ENCODE measurements at places on chromosomes 7 and 10.

DNA sequence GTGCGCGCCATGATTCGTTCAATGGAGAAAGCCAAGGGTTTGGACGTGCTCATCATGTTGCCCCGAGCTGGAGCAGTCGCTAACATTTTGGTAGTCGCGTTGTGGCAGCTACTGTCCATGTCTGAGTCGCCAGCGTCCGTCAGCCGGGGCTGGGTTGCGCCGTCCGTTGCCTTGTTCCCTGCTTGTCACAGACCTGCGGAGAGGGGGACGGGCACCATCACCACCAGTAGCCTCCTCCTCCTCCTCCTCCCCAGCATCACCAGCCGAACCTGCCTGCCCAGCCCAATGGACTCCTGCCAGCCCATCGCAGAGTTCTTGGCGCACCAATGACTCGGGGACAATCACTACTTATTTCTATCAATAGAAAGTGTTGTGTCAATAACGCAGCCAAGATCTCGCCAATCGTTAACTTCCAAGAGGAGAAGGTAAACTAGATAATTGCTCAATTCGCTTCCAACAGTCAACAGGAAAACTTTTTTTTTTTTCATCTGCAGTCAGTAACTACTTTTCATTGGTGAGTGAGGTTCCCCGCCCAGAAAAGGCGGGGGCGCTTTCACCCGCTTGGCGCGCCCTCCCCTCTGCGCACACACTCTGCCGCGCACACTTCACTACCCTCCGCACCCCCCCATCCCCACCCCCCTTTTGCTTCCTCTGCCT is at the start of gene FEZF1:
Gene FEZF1 (minus strand): TSS at position 432 of the 657 bp plus-strand sequence. CDS start 313 bp downstream, at position 119.
- DNase-seq: no peak

- DNase-seq: no peak
These were observed 10.1 kb downstream of the NFKB2 start for GRCh38 chr10:102405632-102406031.

- peak; percentile 20 for DNase-seq
These were observed 103.4 kb downstream of the ABCA13 start for GRCh38 chr7:48274662-48275061.

DNA sequence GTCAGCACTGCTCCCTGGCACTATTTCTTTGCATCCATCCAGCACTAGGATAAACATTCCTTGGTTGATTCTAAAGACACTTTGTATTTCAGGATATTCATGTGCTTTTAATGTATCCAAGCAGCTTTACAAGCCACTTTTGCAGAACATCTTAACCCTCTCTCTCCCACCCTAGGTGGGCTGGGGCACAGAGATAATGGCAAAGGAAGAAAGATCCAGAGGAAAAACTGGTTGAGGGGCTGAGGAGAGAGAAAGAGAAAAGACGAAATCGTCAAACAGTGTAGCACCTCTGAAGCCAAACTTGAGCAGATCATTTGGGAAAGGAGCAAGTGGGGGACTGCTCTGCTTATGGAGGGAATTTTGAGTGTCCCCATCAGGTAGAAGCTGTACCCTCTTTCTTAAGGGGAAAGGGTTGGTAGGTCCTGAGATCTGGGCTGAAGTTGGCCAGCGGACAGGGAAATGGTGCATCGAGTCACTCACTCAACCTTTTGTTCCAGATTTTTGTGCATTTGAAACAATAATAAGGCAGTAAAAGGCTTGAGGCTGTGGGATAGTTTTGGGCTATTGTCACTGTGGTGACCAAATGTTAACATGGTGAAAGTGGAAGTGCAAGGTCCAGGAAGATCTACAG is 4.2 kb upstream of the HOXA13 start:
- no peak for DNase-seq

- DNase-seq: no peak
These were observed 28.6 kb upstream of the INSIG1 start for GRCh38 chr7:155268921-155269650.

DNA sequence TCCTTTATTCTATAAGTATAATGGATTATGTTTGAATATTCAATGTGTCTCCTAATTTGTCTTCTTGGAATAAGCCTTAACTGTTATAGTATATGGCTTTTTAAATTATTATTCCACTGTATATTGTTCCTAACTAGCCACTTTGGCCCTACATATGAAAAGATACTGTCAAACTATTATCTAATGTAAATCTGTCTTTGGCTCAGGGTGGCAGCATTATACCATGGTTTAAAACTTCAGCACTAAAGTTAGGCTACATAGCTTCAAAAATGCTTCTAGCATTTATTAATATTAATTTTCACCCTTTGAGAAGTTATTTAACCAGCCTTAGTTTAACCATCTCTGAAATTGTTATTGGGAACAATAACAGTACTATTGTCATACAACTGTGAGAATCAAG is 543.1 kb upstream of the MBL2 start:
- peak; percentile 34 for DNase-seq

GRCh38 chr7:126856691-126857291 is 395.9 kb downstream of the GRM8 start:
- peak; percentile 1 for DNase-seq

DNA sequence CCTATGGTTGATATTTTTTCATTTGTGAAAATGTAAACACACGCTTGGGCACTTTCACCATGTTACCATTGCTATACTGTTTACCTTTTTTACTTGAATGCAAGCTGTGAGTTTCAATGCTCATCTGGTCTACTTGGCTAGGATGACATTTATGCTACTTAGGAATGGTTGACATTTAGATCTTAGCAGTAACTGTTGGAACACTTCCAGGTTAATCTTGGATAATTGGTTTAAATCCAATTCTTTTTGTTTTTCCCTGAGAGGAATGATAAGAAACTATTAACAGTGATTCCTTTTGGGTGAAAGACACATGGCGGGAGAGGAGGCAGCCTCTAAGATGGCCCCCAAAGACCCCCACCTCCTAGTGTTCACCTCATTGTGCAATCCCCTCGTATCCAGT is 51.4 kb upstream of the AMPH start:
- no peak for DNase-seq

DNA sequence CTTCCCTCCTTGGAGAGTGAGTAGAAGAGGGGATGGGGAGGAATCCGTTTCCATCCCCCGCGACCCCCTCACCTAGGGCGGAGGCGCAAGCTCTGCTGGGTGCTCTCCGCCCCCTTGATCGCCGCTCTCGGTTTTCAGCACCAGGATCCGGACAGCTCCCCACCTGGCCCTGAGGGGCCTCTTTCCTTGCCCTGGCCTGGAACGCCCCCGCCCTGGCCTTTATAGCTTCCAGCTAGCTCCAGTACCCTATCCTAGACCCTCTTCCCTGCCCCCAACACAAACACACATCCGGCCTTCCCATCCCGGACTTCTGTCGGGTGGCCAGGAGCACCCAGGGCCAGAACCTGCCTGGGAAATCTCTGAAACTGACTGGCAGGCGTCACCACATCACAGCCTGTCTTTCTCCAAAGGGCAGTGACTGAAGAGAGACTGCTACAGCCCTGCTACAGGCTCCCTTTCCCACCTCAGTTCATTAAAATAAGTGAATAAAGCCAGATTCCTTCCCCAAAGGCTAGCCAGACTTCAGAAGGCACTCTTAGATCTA is 72.3 kb upstream of the LEP start:
- peak; percentile 19 for DNase-seq
